ENCODE measurements at places on chromosomes 5 and 9. TPM values are rescaled to one million over a fixed set of nuclear protein-coding genes. Genes with fewer than 3 reads are reported as not detected.

GRCh38 chr9:88776717-88777497 is 214.4 kb upstream of the S1PR3 start:
- DNase-seq, result peak; percentile 88

GRCh38 chr5:133243196-133243595 is 191.4 kb downstream of the HSPA4 start:
- DNase-seq, result no peak

GRCh38 chr9:87350915-87351314 is 146.8 kb upstream of the DAPK1 start:
- DNase-seq, result peak; percentile 40

GRCh38 chr5:101024299-101024698 is 121.2 kb upstream of the ST8SIA4 start:
- no peak for DNase-seq

DNA sequence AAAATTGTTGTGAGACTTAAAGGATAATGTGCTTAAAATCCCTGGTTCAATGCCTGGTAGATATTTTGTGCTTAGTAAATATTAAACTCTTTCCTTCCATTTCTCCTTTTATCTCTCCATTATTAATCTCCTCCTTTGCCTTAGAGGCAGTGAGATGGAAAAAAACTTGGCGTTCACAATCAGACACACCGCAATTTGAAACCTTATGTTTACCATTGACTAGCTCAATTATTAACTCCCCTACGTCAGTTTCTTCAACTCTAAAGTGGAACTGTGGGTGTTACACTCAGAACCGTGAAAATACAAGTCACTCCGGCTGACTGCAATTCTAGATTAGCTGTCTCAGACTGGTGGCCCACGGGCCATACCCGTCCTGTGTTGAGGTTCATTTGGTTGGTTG is 327.2 kb downstream of the DEPDC1B start:
- DNase-seq, result no peak

GRCh38 chr9:26158631-26159150 is 480.4 kb upstream of the TUSC1 start:
- no peak for DNase-seq

DNA sequence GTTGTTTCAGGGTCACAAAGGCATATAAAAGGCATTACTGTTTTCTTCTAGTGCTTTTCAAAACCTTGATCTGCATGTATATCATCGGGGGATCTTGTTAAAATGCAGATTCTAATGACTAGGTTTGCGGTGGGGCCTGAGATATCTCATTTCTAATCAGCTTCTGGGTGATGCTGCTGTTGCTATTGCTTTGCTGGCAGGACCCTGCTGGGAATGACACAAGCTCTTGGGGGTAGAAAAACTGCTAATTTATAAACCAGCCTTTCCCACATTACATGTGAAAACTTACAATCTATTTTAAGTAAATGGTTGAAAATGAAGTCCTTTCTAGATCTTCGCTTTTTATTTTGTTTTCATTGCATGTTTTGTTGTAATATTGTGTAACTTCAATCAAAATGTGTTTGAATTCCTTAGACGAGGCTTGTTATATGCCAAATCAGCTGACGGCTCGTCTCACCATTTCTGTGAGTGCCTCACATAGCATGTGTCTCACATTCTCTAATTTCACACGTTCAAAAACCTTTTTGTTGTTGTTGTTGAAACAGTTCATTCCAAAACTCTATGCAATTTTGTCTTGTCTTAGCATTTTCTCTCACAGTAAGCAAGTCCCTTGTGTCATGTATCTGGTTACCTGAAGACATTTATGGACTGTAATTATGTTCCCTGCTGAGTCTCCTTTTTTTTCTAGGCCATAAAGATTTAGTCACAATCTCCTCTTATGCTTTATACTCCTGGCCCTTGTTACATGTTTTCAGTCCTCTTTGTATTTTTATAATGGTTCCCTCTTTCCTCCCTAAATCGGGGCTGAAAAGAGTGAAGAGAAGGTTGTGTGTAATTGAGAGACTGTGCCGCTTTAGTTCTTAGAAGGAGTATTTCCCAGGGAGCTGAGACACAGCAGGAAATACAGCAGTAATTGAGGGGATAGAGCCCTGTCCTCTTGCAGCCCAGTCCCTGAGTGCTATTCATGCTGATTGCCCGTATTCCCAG is 521.0 kb upstream of the SEMA6A start:
- no peak for DNase-seq

GRCh38 chr9:121667214-121667613 is 15.8 kb downstream of the DAB2IP start:
- no peak for DNase-seq

DNA sequence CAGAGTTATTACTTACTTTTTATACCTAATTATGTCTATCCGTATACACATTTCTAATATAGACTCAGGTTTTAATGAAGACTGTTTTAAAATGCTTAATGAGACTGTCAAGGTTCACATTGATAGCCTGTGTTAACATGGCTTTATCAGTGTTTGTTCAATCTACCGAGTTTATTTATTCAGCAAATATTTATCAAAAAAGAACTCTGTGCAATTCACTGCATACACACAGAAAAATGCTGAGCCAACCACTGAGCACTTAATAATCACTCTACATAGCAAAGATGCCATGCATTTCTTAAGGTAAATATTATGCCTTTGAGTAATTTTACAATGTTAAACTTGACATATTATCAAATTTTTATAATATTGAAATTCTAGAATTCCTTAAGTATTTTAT is 428.2 kb downstream of the ANXA1 start:
- DNase-seq, result no peak

DNA sequence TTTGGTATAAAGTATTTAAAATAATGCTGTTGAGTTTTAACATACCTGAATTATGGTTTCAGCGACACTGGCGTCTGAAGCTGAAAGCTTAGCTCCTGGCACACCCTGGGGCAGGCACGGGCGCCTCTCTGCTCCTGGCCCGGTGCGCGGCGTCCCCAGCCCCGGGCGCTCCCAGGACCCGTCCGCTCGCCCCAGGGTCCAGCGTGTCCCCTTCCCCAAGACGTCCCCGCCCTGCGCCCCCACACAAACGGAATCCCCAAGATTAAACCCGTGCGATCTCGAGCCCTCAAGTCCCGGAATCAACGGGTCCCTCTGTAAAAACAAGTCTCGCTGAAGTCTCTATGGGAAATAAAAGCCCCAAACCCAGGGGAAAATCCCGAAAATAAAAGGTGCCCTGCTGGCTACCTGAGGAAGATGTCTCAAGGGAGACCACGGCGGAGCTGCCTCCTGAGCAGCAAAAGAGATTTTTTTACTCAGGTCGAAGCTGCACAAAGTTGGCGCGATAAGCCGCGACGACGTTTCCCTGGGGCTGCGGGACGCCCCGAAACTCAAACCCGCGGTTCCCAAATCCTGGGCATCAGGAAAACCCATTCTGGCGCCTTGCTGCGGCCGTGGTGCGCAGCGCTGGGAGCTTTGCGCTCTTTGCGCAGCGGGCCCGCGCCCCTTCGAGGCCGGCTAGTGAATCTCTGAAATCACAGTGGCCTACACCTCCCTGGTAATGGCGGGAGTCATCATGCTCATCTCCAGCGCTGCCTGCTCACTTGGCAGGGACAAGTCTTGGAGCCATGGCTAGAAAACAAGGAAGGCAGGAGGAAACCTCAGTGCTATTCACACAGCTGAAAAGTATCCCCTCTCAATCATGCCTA is 6.3 kb upstream of the IFNA8 start:
- DNase-seq, result no peak

DNA sequence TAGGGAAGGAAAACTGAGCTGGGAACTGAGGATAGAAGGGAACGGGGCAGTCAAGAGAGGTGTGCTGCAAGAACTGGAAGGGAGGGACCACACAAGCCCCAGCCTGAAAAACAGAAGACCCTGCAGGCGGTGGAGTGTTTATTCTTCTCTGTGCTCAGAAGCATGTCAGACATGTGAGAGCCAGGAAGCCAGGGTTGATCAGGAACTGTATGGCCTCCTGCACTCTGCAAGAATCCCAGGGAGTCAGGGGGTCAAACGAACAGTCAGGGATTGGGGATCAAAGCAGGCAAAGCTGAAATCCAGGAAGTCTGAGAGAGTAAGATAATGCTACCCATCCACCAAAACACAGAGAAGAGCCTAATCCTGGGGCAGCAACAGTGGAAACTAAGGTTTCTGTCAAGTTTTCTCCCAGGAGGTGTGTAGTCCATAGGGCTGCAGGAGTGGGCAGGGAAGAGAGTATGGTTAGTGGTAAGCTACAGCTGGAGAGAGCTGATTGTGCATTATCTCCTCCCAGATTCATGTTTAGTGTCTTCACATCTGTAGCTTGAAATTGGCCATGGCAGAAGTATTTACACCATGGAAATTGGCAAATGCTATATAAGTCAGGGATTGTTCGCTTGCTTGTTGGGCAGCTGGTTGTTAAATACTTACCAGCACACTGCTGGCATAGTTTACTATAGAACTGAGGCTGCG is 115.4 kb upstream of the SLC44A1 start:
- DNase-seq, result no peak

- DNase-seq, result peak; percentile 74
Observed at GRCh38 chr5:136028782-136029742, at the start of gene TGFBI. Gene TGFBI, plus strand, starts transcription at chr5:136028988. Its CDS starts 68 bp downstream, at chr5:136029056.

DNA sequence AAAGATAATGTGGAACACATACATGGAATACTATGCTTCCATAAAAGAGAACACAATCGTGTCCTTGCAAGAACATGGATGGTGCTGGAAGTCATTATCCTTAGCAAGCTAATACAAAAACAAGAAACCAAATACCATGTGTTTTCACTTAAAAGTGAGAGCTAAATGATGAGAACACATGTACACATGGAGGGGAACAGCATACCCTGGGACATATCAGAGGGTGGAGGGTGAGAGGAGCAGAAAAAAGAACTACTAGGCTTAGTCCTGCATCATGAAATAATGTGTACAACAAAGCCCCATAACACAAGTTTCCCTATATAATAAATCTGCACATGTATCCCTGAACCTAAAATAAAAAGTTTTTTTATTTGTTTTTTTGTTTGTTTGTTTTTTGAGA is 855.5 kb upstream of the NUDT12 start:
- DNase-seq, result no peak

DNA sequence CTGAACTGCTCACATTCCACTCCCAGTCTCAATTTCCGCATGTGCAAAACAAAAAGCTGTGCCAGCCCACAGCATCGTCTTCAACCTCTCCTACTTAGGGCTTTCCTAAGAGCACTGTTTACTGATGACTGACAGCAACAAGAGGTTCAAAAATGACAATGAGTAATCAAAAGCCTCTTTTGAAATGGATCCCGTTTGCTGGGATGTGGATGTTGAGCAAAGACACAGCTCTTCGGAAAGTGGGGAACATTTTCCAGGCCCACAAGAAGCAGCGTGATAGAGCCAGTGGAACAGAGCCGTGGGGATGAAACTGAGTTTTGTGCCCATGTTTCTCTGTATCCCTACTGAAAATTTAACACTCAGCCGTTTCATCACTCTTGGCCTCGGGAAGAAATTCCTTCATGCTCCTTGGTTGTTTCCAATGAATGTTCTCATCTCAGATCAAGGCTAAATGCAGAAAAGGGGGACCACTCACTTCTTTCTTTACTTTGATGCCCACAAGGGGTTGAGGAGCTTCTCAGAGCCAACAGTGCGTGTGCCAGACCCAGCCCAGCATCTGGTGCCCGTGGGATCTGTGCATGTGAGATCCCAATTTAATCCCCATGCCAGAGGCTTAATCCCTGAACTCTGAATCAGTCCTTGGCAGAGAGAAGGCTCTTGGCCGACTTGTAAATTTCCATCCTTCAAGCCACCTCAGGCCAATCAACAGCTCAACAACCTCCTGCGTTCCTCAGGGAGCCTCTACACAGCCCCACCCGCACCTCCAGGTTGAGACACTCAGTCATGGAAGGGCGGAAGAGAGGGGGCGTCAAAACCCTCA is 230.2 kb upstream of the DAPK1 start:
- no peak for DNase-seq

DNA sequence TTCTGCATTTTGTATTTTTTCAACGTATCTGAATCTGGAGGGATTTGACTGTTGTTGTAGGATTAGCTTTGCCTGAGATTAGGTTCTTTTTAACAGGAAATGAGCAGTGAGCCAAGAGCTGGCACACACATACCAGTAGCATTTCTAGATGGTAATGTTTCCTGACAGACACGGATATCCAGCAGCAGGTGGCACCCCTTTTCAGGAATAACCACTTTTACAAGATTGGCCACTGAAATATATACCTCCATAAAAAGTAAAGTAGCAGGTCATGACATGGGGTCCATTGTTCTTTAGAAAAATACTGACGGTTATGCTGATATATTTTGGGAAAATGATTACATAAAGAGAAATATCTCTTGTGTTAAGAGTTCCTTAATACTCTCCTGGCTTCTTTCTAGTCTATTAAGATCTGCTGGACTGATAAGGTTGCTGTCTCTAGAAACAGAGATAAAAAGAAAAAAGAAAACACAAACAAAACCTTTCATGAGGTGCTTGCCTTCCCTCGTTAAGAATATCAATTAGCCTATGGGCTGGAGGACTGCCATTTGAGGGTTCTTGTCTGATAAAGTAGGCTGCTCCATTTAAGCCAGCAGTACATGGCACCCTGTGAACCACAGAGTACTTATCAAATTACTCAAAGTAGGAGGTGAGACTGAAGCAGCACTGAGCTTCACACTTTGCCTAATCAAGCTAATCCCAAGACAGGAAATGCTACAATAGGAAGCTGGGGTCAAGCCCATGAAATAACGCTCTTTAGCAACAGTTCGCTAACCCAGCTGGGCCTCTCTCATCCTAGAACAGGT is 101.6 kb upstream of the PCA3 start:
- no peak for DNase-seq

- no peak for DNase-seq
Observed at GRCh38 chr9:133637451-133638055, 1.4 kb downstream of the DBH start.

GRCh38 chr5:61215996-61216395 is 53.7 kb upstream of the SMIM15 start:
- DNase-seq, result no peak

- no peak for DNase-seq
Observed at GRCh38 chr9:135939351-135940265, 21.6 kb downstream of the UBAC1 start.

OCLN gene
- 45.6 TPM for total RNA-seq

XRCC4 gene
- 16.1 TPM for total RNA-seq

PCDHB4 gene
- total RNA-seq, result not detected

RGS3 gene
- 49.0 TPM for total RNA-seq

FOXI1 gene
- total RNA-seq, result not detected

CDH10 gene
- not detected for total RNA-seq

PCDHA5 gene
- not detected for total RNA-seq

NOTCH1 gene
- total RNA-seq, result 6.0 TPM

CCDC171 gene
- 0.53 TPM for total RNA-seq

GABRA1 gene
- not detected for total RNA-seq
